HS-27A (cell line): ENCODE measurements at places on chromosomes 16 and 17.

DNA sequence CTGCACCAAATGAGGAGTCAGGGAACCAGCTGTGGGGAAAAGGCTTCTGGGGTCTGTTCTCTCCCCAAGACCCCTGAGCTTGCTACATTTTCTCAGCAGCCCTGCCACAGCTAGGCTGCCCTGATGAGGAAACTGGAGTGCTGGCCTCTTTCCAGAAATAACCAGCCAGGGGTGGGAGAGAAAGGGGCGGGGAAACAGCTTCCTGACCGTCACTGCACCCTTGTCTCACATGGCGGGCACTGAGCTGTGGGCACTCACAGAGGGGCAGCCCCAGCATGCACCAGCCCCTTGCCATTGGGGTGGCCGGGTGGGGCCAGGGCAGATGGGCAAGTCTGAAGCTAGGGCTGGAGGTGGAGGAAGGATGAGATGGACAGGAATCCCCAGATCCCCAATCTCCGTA lies 2.9 kb downstream of the SRL start:
- no peak for DNase-seq

DNA sequence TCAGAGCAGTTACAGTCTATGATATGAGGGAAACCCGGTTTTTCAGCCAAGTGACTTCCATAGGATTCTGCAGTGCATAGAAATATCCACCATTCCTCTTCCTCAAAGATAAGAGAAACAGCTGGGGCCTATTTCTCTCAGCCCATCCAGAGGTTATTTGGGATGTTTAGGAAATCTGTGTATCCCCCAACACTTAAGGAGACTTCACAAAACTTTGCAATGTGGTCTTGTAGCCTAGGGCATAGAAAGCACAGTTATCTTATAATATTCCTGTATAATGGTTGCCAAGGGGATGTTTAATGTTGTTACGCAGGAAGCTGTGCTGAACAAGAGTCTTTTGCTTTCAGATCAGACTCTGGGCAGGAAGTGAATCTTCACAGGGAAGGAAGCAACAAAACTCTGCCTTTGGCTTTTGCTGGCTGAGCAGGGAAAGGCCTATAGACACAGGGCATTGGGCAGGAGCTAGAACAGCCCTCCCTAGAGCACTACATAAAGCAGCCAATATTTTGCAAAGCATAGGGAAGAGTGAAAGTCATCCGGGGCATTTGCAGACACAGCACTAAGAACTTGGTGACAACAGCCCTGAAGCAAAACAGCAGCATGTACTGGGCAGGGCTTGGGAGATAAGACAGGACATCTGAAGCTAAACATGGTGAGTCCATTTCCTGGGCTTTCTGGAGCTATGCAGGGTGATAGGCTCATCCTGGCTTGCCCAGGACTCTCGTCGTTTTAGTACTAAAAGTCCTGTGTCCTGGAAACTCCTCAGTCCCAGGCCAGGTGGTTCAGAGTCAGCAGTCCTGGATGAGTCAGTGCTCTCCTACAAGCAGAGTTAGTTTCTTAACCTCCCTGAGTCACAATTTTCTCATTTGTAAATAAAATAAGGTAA lies 18.7 kb upstream of the BEAN1 start:
- no peak for DNase-seq

GRCh38 chr16:72789465-72789864 lies 258.5 kb downstream of the ZFHX3 start:
- DNase-seq: no peak

GRCh38 chr17:76085731-76086366 lies 6.9 kb downstream of the ZACN start:
- no peak for DNase-seq

DNA sequence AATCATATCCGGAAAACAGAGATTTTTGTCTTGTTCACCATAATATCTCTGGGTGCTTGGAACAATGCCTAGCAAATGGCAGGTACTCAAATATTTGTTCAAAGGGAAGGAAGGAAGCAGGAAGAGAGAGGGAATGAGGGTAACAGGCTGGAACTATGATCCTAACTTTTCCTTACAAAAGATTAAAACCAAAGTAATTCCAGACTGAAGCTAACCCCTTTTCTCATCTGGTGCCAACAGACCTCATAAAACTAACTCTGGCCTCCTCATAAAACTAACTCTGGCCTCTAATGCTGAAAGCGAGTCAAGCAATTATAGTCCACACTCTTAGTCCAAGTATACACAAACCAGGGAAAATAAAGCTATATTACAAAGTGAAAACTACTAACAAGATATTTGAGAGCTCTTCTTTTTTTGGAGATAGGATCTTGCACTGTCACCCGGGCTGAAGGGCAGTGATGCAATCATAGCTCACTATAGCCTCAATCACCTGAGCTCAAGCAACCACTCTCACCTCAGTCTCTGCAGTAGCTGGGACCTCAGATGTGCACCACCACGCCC lies 84.6 kb downstream of the KANSL1 start:
- DNase-seq: no peak

DNA sequence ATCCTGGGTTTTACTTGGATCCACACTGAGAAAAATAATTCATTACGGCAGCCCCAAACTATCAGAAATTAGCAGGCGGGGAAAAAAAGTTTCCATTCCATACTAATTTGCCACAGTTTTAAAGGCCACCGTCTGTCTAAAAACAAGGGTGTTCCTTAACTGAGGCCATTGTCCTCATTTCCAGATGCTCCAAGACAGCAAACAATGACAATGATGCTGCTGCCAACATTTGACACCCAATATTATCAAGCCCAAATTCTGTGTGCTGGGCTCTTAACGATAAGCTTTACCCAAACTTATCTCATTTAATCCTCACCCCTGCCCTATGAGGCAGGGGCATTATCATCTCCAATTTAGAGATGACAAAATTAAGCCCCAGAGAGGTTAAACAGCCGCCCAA lies 26.3 kb downstream of the CUEDC1 start:
- DNase-seq: no peak

- no peak for DNase-seq
Observed at GRCh38 chr17:54785643-54786268, 114.9 kb upstream of the TOM1L1 start.

- no peak for DNase-seq
Observed at GRCh38 chr17:48484256-48484655, 46.6 kb downstream of the HOXB1 start.

DNA sequence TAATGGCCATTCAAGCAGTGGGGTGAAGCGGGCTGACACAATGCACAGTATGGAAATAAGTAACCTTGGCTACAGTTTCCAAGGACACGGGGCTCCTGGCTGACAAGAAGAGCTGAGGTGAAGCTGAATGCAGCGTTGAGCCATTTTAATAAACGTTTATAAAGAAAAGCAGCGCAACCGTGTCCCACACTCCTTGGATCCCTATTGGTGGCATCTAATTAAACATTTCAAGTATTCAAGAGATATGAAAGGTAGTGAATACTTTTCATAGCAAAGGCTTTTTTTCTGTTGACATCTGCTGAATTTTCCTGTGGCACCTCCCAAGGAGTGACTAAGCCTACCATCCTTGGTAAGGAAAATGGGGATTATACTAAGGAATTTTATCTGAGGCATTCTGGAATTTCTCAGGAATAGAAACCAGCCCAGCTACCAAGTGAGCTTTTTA lies 26.5 kb downstream of the DUSP14 start:
- DNase-seq: peak; percentile 64

GRCh38 chr16:23837553-23838308 lies 1.9 kb downstream of the PRKCB start:
- no peak for DNase-seq

- no peak for DNase-seq
Observed at GRCh38 chr16:75322740-75323139, 71.3 kb upstream of the BCAR1 start.

DNA sequence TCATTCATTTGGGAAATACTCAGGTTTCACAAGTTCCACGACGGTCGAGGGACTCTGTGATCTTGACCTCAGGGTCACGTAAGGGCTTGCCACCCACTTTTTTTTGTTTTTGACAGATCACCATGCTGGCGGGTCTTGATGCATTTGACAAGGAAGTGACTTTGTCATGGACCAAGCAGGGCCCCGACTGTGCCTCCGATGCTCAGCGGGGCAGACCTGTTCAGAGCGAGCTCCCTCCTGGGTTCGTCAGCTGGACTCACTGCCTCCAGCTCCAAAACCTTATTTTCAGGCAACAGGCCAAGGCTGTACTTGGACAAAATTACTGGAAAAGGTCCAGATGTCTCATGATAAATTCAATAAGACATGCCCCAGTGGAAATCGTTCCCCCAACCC lies 9.0 kb upstream of the CLEC18A start:
- DNase-seq: no peak

- no peak for DNase-seq
Observed at GRCh38 chr16:20614186-20615141, 38.3 kb upstream of the ACSM2B start.

GRCh38 chr17:82930924-82931698 lies 91.3 kb upstream of the ZNF750 start:
- DNase-seq: no peak

- DNase-seq: no peak
Observed at GRCh38 chr16:24146518-24146917, 109.6 kb upstream of the CACNG3 start.

DNA sequence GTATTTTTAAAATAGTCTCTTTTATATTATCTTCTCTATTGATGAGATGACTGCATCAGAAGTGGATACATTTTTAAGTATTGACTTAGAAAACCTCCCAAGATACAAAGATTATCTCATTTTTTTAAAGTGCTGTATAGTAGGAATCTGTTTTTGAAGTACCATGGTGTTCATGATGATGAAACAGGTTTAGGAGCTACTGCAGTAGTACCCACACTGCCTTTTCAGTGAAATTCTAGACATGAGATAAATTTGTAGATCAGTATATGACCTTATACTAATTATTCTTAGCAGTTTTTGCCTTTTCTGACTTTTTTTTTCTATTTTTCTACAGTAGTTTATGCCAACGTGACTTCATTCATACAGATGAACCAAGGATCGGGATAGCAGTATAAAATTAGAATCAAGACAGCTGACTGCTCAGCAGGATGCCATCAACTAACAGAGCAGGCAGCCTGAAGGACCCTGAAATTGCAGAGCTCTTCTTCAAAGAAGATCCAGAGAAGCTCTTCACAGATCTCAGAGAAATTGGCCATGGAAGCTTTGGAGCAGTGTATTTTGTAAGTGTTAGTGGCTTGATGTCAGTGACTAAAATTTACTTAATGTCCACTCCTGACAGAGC lies 61.1 kb downstream of the TAOK1 start:
- DNase-seq: no peak

- DNase-seq: peak; percentile 73
Observed at GRCh38 chr17:58351831-58352595, at the start of gene SUPT4H1. SUPT4H1 (minus strand) TSS chr17:58352201; CDS start chr17:58352135, 66 bp downstream.

DNA sequence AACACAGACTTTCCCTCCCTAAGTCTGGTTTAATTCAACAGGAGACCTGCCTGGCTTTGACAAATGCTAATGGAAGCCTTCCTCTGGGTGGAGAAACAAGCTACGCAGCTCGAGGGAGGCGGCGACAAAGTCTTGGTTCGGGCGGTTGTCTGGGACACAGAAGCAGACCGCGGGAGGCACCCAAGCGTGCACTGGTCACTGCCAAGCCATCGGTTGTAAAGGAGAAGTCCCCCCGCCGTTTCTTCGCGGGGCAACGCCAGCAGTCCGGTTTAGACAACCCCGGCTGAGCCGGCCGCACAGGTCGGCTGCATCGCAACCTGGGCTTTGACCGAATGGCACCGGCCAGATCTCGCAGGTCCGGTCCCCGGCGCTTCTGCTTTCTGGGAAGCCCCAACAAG lies 586 bp downstream of the GLYR1 start:
- DNase-seq: no peak

DNA sequence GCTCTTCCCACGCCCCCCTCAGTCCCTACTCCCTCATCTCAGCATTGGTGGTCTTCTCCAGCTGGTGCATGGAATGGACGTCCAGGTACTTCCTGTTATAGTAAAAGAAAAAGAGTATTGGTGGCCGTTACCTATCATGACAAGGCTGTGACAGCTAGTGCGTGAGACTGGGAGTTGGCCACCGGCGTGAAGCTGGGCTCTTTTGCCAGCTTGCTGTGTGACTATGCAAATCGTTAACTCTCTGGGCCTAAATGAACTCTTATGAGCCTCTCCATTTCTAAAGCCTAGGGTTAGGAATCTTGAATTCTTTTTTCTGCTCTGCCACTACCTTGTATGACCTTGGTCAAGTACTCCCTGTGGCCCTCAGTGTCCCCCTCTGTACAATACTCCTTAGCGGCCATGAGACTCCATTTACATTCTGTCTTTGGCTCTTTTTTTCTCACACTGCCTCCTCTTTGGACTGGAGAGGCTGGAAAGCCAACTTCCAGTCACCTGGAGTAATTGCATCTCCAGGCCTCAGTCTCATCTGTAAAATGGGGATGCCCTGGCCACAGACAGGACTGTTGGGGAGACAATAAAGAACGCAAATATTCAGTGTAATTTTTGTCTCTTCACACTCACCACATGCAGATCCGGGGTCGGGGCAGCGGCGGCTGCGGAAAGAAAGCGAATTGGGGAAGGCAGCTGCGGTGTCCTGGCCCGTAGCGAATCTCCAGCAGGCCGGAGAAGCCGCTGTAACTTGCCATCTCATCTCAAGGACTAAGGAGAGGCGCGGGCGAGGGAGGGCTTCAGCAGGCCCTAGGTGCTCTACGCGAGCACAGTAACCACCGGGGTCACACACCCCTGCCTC lies 1.1 kb downstream of the CFAP119 start:
- DNase-seq: no peak

DNA sequence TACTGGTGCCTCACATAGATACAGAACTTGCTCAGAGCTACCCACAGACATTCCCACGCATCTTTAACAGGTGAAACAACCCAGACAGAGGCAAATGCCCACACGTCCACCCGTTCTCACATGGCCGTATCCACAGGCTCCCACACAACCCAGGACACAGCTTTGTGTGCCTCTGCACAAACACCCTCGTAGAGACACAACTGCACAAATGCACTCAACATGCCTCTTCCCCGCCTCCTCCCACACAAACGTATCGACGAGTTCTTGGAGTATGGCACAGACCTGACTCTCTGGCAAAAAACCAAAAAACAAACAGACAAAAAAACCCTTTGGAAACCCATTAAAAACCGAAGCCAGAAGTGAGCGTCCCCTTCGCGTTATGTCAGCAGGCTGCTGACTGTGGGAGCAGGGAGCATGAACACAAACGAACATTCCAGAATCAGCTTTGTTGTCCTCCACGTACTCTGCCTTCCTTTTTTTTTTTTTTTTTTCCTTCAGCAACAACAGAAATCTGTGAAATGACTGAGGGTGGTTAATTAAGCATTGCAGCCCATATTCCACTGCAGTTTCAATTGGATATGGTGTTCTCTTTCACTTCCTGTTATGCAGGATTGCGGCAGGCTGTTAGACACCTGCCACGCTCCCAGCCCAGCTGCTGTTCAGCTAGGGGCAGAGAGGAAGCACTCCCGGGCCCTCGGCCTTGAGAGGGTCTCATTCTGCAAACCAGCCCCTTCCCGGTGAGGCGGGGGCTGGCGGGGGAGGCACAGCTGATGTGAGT lies 313.7 kb downstream of the MAF start:
- no peak for DNase-seq

GRCh38 chr16:50602126-50602525 lies 53.9 kb downstream of the NKD1 start:
- no peak for DNase-seq

GRCh38 chr16:47939680-47940079 lies 216.1 kb downstream of the ABCC12 start:
- no peak for DNase-seq
